A673 (cell line): ENCODE measurements at places on chromosomes 3 and 15.

GRCh38 chr3:3027976-3028567, 82.1 kb downstream of the IL5RA start:
- H3K4me3 ChIP-seq: no peak overlapping the region
- no peak for DNase-seq
- H3K27ac ChIP-seq: no peak overlapping the region
- no peaks in the 10 kb centered on the region for H3K36me3 ChIP-seq
- H3K27me3 ChIP-seq: no peaks in the 10 kb centered on the region

DNA sequence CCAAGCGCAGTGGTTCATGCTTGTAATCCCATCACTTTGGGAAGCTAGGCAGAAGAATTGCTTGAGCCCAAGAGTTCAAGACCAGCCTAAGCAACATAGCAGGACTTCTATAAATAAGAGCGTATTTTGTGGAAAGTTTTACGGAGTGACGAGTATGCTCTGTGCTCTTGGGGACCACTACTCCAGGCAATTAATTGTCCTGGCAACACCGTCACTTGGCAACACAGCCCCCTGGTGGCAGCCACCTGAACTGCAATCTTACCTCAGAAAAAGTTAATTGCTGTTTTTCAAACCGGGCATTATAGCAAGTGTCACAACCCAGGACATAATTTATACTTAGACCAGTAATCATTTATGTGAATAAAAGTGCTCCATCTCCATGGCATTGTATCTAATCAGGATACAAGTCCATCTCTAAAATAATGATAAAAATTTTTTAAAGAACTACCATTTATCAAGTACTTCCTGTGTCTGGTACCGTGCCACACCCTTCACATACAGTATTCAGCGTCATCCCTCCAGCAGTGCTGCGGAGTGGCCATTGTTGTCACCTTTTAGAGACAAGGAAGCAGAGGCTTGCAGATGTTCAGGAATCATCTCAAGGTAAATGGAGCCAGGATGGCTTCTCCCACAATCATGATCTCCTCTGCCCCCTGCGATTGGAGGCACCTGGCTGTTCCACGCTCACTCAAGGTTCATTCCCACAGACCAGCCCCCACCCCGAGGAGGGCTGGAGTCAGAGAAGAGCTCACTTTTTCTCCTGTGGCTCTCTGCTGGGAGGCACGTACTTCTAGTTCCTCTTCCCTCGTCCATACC, 34.5 kb downstream of the PLA2G4D start:
- no peaks in the 10 kb centered on the region for H3K27me3 ChIP-seq
- H3K4me3 ChIP-seq: no peak overlapping the region
- H3K36me3 ChIP-seq: no peaks in the 10 kb centered on the region

- H3K36me3 ChIP-seq: no peaks in the 10 kb centered on the region
- no peaks in the 10 kb centered on the region for H3K27me3 ChIP-seq
- H3K4me3 ChIP-seq: no peak overlapping the region
- no peak for DNase-seq
- no peak overlapping the region for H3K27ac ChIP-seq
These were observed 17.8 kb upstream of the SMAD6 start for GRCh38 chr15:66684136-66684681.

- no peak overlapping the region for H3K4me3 ChIP-seq
- H3K27me3 ChIP-seq: no peaks in the 10 kb centered on the region
- peaks cover 58% of the 10 kb centered on the region for H3K36me3 ChIP-seq
- no peak for DNase-seq
- no peak overlapping the region for H3K27ac ChIP-seq
- H3K4me1 ChIP-seq: no peaks in the 10 kb centered on the region
These were observed 14.0 kb upstream of the ZCWPW2 start for GRCh38 chr3:28334552-28334951.

GRCh38 chr15:77414789-77415442, 5.0 kb downstream of the PEAK1 start:
- H3K27ac ChIP-seq: no peak overlapping the region
- no peak overlapping the region for H3K4me3 ChIP-seq
- no peaks in the 10 kb centered on the region for H3K27me3 ChIP-seq
- DNase-seq: no peak

- no peak overlapping the region for H3K27ac ChIP-seq
- DNase-seq: peak; percentile 32
- no peaks in the 10 kb centered on the region for H3K36me3 ChIP-seq
These were observed 39.9 kb upstream of the TNFSF10 start for GRCh38 chr3:172562871-172563865.

- no peak overlapping the region for H3K4me3 ChIP-seq
- DNase-seq: no peak
- no peaks in the 10 kb centered on the region for H3K36me3 ChIP-seq
- no peak overlapping the region for H3K27ac ChIP-seq
- peaks cover 8% of the 10 kb centered on the region for H3K27me3 ChIP-seq
These were observed 102.6 kb upstream of the KLHL25 start for GRCh38 chr15:85897207-85897894.

- H3K27me3 ChIP-seq: no peaks in the 10 kb centered on the region
- no peak overlapping the region for H3K4me3 ChIP-seq
- DNase-seq: no peak
- H3K4me1 ChIP-seq: no peaks in the 10 kb centered on the region
- no peaks in the 10 kb centered on the region for H3K36me3 ChIP-seq
These were observed 163.3 kb downstream of the PLCH1 start for GRCh38 chr3:155581579-155581978.

GRCh38 chr3:22732641-22733040, 470.5 kb upstream of the UBE2E2 start:
- H3K36me3 ChIP-seq: no peaks in the 10 kb centered on the region
- no peaks in the 10 kb centered on the region for H3K4me1 ChIP-seq
- H3K27me3 ChIP-seq: no peaks in the 10 kb centered on the region
- no peak overlapping the region for H3K27ac ChIP-seq
- no peak for DNase-seq

- no peaks in the 10 kb centered on the region for H3K36me3 ChIP-seq
- DNase-seq: no peak
- no peaks in the 10 kb centered on the region for H3K4me1 ChIP-seq
- no peak overlapping the region for H3K27ac ChIP-seq
- H3K27me3 ChIP-seq: peaks cover 13% of the 10 kb centered on the region
These were observed 467.0 kb upstream of the RASGRP1 start for GRCh38 chr15:39031596-39031995.

- H3K4me3 ChIP-seq: no peak overlapping the region
- no peaks in the 10 kb centered on the region for H3K27me3 ChIP-seq
- no peak for DNase-seq
- no peaks in the 10 kb centered on the region for H3K36me3 ChIP-seq
These were observed 567.5 kb upstream of the CCDC54 start for GRCh38 chr3:106809623-106810299.

- H3K27ac ChIP-seq: no peak overlapping the region
- no peaks in the 10 kb centered on the region for H3K27me3 ChIP-seq
- no peak overlapping the region for H3K4me3 ChIP-seq
- H3K4me1 ChIP-seq: no peaks in the 10 kb centered on the region
- DNase-seq: no peak
These were observed 11.8 kb upstream of the TMEM87A start for GRCh38 chr15:42285034-42285433.

GRCh38 chr3:174775603-174776002, 83.5 kb upstream of the NAALADL2 start:
- no peak overlapping the region for H3K4me3 ChIP-seq
- no peak overlapping the region for H3K27ac ChIP-seq
- no peaks in the 10 kb centered on the region for H3K4me1 ChIP-seq
- no peaks in the 10 kb centered on the region for H3K36me3 ChIP-seq
- DNase-seq: no peak
- no peaks in the 10 kb centered on the region for H3K27me3 ChIP-seq

GRCh38 chr15:74252721-74253120, 16.6 kb downstream of the CCDC33 start:
- no peak for DNase-seq
- H3K4me1 ChIP-seq: peaks cover 9% of the 10 kb centered on the region
- H3K27me3 ChIP-seq: no peaks in the 10 kb centered on the region

- no peak overlapping the region for H3K4me3 ChIP-seq
- no peaks in the 10 kb centered on the region for H3K27me3 ChIP-seq
- DNase-seq: no peak
- H3K4me1 ChIP-seq: no peaks in the 10 kb centered on the region
These were observed 10.5 kb downstream of the ADAMTS7 start for GRCh38 chr15:78800806-78801205.

DNA sequence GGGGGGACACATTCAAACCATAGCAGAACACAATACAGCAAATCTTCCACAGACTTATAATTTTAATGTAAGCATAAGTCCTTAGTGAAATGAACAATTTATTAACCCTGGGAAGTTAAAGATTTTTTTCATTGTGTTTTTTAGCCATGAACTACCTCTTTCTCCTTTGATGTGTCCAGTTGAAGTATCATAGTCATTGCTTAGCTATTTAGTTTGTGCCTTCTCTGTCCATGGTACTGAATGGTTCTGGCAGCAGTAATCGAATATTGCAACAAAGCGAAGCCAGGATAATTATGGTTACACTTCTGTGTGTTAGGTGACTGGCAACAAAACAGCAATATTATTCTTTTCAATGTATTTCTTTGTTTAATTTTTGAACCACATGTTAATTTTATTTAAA, 403.0 kb upstream of the ONECUT1 start:
- no peak overlapping the region for H3K27ac ChIP-seq
- peaks cover 4% of the 10 kb centered on the region for H3K27me3 ChIP-seq
- DNase-seq: peak; percentile 12
- H3K4me1 ChIP-seq: no peaks in the 10 kb centered on the region
- no peak overlapping the region for H3K4me3 ChIP-seq
- H3K36me3 ChIP-seq: no peaks in the 10 kb centered on the region

DNA sequence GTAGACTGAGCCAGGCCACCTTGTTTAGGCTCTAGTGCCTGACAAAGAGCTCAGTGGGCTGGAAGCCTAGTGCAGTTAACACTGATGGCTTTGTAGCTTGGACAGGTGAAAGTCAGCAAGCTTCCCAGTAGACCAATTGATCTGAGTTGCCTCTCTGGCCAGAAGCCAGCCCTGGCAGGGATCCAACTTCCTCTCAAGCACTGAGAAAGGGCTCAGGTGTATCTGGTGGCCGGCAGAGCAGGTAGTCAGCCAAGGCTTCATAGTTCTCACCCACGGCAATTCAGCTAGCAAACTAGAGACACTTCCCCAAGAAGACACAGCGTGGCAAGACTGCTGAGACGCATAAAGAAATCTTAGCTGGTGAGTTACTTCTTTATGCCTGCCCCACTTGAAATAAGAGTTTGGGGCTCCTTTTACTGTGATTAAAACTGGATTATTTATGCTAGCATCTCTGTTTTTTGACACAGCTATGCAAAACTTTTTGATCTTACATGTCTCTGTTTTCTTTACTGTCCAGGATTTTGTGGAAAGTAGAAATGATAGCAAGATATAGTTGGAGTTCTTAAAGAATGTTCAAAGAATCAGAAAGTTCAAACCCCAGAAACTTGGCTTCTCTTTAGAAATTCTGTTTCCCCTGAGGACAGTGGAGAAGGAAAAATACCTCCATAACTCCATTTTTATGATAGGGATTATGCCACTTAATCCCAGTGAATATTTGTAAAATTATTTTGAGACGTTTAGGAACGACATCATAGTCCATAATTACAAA, 8.4 kb upstream of the CA12 start:
- DNase-seq: no peak
- H3K4me1 ChIP-seq: no peaks in the 10 kb centered on the region
- H3K4me3 ChIP-seq: no peak overlapping the region
- H3K27ac ChIP-seq: no peak overlapping the region

GRCh38 chr3:153835540-153835939, 285.6 kb upstream of the ARHGEF26 start:
- no peaks in the 10 kb centered on the region for H3K27me3 ChIP-seq
- H3K4me1 ChIP-seq: peaks cover 7% of the 10 kb centered on the region
- H3K36me3 ChIP-seq: no peaks in the 10 kb centered on the region
- H3K27ac ChIP-seq: no peak overlapping the region

GRCh38 chr15:70414626-70415025, 316.9 kb upstream of the TLE3 start:
- H3K27me3 ChIP-seq: no peaks in the 10 kb centered on the region
- DNase-seq: no peak
- H3K4me3 ChIP-seq: no peak overlapping the region
- no peaks in the 10 kb centered on the region for H3K36me3 ChIP-seq
- H3K4me1 ChIP-seq: peaks cover 21% of the 10 kb centered on the region

- no peak for DNase-seq
- no peaks in the 10 kb centered on the region for H3K36me3 ChIP-seq
- no peaks in the 10 kb centered on the region for H3K27me3 ChIP-seq
- H3K4me1 ChIP-seq: peaks cover 7% of the 10 kb centered on the region
- H3K4me3 ChIP-seq: no peak overlapping the region
These were observed 23.1 kb upstream of the SKOR1 start for GRCh38 chr15:67801926-67802914.

- H3K4me3 ChIP-seq: no peak overlapping the region
- H3K27ac ChIP-seq: no peak overlapping the region
- no peak for DNase-seq
- peaks cover 24% of the 10 kb centered on the region for H3K4me1 ChIP-seq
- peaks cover 4% of the 10 kb centered on the region for H3K36me3 ChIP-seq
- H3K27me3 ChIP-seq: no peaks in the 10 kb centered on the region
These were observed 121.1 kb downstream of the CBLB start for GRCh38 chr3:105747696-105748095.

- H3K27ac ChIP-seq: no peak overlapping the region
- H3K36me3 ChIP-seq: no peaks in the 10 kb centered on the region
These were observed 1.1 kb downstream of the PLXND1 start for GRCh38 chr3:129605203-129605921.

- no peak overlapping the region for H3K4me3 ChIP-seq
- H3K36me3 ChIP-seq: no peaks in the 10 kb centered on the region
- no peaks in the 10 kb centered on the region for H3K4me1 ChIP-seq
- no peak overlapping the region for H3K27ac ChIP-seq
These were observed 23.5 kb upstream of the ATP10A start for GRCh38 chr15:25886498-25887140.

DNA sequence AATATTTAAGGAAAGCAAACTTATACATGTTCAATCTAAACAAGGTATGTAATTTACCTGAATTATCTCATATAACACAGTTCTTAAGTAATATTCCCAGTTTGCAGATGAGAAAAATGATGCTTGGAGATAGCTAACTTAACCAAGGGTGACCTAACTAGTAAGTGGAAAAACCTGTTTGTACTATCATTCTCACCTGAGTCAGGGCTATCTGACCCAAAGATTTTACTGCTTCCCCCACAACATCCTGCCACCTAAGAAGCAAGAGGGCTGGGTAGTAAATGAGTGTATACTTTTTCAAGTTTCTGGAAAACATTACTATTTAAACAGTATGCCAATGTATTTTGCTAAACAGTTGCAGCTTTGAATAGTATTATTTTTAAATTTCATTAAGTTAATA, 10.6 kb downstream of the TP63 start:
- H3K27ac ChIP-seq: no peak overlapping the region
- no peaks in the 10 kb centered on the region for H3K27me3 ChIP-seq
- no peaks in the 10 kb centered on the region for H3K4me1 ChIP-seq
- no peak for DNase-seq
- no peak overlapping the region for H3K4me3 ChIP-seq

DNA sequence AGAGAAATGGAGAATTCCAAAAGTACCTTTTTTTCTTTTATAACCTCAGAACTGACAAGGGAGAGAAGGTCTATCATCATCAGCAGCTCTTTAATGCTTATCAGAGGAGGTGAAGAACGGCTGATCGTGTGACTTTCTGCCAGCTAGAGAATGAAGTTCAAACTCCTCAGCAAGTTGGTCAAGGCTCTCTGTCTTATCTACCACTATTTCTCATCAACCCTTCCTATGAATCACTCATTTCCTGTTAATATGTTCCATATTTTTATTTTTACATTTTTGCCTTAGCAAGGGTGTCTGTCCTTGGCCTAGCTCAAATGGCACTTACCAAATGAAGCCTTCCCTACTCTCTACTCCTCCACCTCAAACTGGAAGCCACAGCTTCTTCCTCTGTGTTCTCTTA, 73.1 kb upstream of the TSPAN3 start:
- H3K27me3 ChIP-seq: no peaks in the 10 kb centered on the region
- peaks cover 8% of the 10 kb centered on the region for H3K4me1 ChIP-seq
- H3K27ac ChIP-seq: peak overlapping the region; percentile 31
- no peaks in the 10 kb centered on the region for H3K36me3 ChIP-seq
- DNase-seq: no peak
